ENCODE measurements at places on chromosomes 13 and 19.

GRCh38 chr19:36573895-36574720 is 1.0 kb upstream of the ZNF529 start:
- no peak for DNase-seq

DNA sequence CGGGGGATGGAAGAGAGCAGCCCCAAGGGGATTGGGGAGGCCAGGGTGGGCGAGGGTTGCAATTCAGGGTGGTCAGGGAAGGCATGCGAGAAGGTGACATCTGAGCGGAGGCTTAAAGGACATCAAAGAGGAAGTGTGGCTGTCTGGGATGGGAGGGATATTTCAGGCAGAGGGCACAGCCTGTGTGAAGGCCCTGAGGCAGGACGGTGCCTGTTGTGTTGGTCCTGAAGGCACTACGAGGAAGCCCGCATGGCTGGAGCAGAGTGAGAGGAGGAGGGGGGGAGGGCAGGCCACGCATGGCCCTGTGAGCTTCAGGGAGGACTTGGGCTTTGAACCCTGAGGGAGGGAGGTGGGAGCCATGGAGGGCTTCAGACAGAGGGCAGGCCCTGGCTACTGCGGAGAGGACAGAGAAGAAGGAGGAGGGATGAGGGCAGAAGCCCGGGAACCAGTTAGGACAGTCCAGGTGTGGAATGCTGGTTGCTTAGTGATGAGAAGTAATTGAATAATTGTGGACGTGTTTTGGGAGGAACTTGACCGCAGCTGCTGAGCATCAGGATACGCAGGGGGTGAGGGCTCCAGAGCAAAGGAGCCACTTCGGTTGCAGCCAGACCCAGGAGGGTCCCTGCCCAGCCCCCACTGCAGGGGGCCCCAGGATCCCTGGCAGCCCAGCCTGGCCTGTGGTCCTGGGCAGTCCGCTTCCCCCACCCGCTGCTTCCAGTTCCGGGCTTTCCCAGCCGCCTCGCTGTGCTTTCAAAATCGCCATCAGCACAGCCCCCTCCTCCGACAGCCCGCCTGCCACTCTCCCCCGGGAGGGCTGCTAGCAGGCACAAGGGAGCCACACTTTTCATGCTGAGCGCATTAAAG is 6.2 kb downstream of the TLE6 start:
- DNase-seq, result peak; percentile 57

- no peak for DNase-seq
Measured at GRCh38 chr13:41505209-41505835, 48.0 kb downstream of the RGCC start.

DNA sequence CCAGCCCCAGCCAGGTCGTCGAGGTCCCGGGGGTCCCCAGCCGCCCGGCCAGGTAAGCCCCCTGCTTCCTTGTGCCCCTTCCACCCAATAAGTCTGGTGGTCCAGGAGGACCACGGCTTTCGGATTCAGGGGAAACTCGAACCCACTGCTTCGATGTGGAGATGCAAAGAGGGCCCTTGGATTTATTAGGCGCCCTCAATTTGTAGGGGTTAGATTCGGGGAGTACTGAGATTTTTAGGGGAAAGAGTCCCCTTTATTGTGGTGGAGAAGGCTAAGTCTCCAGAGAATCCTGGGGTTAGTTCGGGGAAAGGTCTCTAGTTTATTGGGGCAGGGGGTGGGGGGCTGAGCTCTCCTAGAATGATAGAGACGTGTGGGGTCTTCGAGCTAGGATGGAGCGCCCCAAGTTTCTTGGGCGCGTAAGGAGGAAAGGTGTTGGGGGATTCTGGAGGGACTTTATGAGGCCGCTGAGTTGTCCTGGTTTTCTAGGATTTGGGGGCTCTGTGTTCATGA is 3.8 kb upstream of the LTBP4 start:
- DNase-seq, result no peak

GRCh38 chr19:9342610-9343304 is 18.8 kb downstream of the ZNF559 start:
- DNase-seq, result no peak

GRCh38 chr19:43534816-43535761 is 2.1 kb downstream of the ZNF575 start:
- DNase-seq, result peak; percentile 60

DNA sequence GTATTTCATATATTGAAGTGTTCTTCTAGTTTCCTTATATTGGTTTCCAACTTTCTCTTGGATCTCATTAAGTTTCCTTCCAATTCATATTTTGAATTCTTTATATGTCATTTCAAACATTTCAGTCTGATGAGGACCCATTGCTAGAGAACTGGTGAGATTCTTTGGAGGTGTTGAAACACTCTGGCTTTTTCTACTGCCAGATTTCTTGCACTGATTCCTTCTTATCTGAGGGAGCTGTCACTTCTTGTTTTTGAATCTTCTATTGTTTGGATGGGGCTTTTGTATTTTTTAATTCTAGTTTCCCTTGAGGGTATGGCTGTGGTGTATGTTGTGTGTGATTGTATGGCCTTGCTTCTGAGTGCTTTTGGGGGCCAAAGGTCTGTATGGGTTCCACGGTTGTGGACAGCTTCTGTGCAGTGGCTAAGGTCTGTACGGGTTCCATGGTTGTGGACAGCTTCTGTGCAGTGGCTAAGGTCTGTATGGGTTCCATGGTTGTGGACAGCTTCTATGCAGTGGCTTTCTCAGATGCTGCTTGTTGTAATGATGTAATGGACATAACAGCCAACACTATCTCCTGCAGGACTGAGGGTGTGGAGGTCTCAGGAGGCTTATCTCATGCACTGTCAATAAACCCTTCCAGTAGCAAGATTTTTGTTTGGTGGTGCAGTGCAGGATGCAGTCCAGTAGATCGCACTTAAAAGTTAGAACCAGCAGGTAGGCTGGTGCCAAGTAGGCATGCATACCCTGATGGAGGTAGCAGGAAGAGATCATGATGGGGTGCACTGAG is 36.8 kb downstream of the ACSBG2 start:
- no peak for DNase-seq

- no peak for DNase-seq
Measured at GRCh38 chr13:106651442-106651841, 83.5 kb upstream of the ARGLU1 start.

DNA sequence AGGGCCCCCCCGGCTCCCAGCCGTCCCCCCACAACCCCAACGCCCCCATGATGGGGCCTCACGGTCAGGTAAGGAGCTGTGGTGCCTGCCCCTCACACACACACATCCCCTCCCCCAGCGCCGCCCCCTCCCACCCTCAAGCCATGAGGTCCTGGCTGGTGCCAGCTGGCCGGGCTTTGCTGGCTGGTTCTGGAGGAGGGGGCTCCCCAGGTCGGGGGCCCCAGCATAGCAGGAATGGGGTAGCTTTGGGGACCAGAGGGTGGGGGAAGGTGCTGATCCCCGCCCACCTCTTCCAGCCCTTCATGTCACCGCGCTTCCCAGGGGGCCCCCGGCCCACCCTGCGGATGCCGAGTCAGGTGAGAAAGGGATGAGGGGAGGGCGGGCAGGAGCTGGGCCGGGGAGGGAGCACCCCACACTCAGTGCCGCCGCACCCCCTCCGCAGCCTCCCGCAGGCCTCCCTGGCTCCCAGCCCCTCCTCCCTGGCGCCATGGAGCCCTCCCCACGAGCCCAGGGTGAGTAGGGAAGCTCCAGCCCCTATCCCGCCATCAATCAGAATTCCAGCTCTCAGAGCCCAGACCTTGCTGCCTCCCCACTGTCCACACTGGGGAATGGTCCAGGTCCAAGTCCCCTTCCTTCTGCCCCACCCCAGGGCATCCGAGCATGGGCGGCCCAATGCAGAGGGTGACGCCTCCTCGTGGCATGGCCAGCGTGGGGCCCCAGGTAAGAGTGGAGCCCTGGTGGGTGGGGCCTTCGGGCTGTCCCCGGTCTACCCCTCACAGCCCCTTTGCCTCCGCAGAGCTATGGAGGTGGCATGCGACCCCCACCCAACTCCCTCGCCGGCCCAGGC is 6.4 kb downstream of the ISYNA1 start:
- DNase-seq, result no peak

GRCh38 chr19:8654591-8655339 is 24.3 kb downstream of the NFILZ start:
- peak; percentile 67 for DNase-seq

GRCh38 chr19:4206818-4207484 is 22.4 kb upstream of the EBI3 start:
- DNase-seq, result no peak

DNA sequence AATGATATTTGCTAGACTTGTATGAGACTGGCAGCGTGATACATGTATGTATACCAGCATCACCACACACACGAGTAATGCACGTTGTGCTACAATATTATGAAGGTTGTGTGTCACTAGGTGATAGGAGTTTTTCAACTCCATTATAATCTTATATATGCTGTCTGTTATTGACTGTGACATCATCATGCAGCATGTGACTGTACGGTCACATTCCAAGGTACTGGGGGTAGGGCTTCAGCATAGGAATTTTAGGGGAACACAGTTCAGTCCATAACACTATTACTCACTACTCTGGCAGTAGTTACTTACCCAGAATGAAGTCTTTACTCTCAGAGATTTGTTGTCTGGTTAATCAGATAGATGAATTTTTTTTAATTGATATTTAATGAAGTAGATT is 91.1 kb downstream of the CDK8 start:
- DNase-seq, result no peak

DNA sequence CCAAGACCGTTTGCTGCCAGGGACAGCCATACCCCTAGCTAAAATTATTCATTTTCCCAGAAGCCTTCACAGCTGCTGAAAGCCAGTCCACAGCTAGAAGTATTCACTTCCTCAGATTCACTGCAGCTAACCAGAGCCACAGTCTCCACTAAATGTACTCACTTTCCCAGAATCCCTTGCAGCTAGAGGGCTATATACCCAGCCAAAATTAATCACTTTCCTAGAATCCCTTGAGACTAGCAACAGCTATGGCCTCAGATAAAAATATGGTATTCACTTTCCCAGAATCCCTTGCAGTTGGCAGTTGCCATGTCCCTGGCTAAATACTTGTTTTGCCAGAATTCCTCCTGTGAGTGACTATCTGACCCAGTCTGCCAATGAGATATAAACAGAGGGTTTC is 13.8 kb upstream of the MEIS3 start:
- DNase-seq, result no peak

DNA sequence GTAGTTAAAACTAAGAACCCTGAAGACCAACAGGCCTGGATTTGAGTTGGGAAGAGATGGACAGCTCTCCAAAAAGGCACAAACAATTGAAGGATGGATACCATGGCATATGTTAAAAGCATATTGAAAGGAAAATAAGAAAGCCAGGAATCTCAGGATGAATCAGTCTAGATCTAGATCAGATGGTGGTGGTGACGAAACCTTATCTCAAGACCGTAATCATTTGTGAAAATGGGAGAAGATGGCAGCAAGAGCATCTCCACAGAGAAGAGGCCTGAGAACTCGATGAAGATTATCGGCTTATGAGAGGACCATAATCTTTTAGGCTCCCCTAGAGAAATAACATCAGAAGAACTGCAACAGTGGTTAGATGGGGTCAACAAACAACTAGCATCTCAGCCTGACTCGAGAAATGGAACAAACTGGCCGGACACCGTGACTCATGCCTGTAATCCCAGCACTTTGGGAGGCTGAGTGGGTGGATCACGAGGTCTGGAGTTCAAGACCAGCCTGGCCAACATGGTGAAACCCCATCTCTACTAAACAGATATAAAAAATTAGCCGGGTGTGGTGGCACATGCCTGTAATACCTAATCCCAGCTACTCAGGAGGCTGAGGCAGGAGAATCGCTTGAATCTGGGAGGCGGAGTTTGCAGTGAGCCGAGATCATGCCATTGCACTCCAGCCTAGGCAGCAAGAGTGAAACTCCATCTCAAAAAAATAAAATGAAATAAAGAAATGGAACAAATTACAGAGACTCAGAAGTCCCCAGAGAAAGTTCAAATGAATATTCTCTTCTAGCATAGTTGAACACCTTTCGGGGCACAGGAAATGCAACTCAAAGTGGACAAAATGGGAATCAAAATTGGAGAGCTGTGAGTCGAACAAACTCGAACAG is 47.6 kb downstream of the FOXO1 start:
- DNase-seq, result no peak

- peak; percentile 76 for DNase-seq
Measured at GRCh38 chr19:3360421-3361383, 5.7 kb upstream of the NFIC start.

- no peak for DNase-seq
Measured at GRCh38 chr19:13095393-13095784, 7.3 kb downstream of the LYL1 start.

DNA sequence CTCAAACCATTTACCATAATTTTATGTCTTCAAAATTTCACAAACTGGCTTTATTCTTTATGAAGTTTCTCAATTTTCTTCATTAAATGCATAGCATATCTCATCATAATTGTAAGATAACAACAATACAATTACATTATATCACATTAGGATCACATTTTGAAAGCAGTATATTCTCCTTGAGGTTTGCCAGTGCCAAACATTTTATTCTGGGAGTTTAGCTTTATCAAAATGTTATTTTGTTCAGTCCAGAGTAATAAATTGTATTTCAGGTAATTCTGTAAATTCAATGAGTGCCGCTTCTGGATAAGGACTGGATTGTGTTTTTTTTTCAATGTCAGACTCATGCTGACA is 234.6 kb upstream of the MIR17HG start:
- no peak for DNase-seq

- DNase-seq, result peak; percentile 61
Measured at GRCh38 chr19:13597640-13598039, 91.4 kb upstream of the CACNA1A start.

- DNase-seq, result no peak
Measured at GRCh38 chr19:10936661-10937084, 8.1 kb downstream of the TIMM29 start.

DNA sequence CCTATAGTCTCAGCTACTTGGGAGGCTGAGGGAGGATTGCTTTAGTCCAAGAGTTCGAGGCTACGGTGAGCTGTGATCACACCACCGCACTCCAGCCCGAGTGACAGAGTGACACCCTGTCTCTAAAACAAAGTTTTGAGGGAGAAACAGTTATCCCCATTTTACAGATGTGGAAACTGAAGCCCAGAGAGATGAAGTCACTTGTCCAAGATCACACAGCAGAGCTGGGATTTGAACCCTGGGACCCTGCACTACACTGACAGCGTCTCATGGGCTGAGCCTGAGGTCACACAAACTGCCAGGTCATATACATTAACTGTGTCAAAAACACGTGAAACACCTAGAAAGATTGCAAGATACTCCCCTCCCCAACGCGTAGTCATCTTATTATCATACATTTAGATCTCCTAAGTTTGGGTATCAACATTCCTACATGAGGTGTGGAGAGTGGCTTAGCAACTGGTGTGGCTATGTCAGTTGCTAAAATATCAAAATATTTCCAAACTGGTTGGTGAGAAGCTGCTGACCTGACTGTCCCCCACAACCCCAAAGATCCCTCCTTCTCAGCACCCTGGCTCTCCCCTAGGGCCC is 8.2 kb downstream of the FCGBP start:
- DNase-seq, result no peak

DNA sequence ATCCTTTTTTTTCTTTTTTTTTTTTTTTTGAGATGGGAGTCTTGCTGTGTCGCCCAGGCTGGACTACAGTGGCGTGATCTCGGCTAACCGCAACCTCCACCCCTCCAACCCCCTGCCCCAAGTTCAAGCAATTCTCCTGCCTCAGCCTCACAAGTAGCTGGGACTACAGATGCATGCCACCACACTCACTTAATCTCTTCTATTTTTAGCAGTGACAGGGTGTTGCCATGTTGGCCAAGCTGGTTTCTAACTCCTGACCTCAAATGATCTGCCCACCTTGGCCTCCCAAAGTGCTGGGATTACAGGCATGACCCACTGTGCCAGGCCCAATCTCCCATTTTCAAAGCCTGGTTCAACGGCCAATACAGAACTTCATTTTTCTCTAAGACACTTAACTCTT is 9.1 kb downstream of the FOXO1 start:
- no peak for DNase-seq

Data from head of caudate nucleus (tissue), 42 donors.